ENCODE measurements at places on chromosomes 12 and 14.

DNA sequence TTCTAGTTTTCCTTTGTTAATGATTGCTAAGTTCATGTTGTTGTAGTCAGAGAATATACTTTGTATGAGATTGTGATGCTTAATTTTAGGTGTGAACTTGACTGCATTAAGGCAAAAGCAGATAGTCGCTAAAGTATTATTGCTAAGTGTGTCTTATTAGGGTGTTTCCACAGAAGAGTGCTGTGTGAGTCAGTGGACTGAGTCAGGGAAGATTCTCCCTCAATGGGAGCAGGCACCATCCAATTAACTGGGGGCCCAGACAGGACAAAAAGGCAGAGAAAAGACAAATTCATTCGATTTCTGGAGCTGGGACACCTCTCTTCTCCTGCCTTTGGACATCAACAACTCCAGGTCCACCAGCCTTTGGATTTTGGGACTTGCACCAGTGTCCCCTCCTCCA is 48.5 kb downstream of the BAZ1A start:
- DNase-seq, result no peak

DNA sequence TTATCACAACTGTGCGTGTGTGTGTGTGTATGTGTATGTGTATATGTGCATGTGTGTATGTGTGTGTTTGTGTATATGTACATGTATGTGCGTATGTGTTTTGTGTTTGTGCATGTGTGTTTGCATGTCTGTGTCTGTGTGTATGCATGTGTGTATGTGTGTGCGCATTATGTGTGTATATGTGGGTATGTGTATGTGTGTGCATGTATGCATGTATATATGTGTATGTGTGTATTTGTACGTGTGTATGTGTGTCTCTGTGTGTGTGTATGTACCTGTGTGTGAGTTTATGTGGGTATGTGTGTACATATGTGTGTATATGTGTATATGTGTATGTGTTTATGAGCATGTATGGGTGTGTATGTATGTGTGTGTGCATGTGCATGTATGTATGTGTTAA is 37.6 kb upstream of the PIWIL1 start:
- DNase-seq, result no peak

- DNase-seq, result no peak
Observed at GRCh38 chr14:45135156-45135555, 574 bp upstream of the FANCM start.

DNA sequence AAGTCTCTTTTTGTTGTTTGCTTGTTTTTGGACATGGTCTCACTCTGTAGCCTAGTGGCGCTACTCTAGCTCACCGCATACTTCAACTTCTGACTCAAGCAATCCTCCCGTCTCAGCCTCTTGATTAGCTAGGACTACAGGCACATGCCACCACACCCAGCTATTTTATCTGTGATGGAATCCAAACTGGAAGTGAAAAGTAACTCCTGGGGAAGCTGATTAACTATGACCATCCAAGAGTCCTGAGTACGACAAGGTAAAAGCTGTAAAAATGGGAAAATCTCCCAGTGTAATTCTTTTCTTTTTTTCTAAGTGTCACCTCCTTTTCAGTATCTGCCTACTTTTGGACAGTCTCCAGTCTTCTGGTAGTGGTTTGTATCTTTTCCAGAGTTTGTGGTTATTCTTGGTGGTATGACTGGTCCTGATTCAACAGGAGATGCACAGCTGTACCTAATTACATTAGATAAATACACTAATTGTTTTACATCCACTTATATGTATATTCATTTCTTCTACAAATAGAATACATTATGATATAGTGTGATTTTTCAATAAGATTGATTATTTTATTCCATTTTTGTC is 97.8 kb downstream of the SLC6A15 start:
- no peak for DNase-seq

DNA sequence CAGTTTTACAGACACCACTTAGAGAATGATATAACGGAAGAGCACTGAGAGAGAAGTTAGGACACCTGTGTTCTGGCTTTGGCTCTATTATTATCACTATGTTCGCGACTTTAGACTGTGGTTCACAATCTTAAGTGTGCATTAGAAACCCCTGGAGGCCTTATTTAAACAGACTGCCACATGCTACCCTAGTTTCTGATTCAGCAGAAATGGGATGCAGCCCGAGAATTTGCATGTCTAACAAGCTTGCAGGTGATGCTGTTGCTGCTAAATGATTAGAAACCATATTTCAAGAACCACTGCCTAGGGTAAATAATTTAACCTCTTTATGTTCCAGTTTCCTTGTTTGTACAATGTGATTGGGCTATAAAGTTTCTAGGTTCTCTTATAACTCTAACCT is 3.6 kb upstream of the RAD51AP1 start:
- DNase-seq, result no peak

GRCh38 chr14:95765051-95765450 is 51.1 kb upstream of the TCL1A start:
- no peak for DNase-seq

DNA sequence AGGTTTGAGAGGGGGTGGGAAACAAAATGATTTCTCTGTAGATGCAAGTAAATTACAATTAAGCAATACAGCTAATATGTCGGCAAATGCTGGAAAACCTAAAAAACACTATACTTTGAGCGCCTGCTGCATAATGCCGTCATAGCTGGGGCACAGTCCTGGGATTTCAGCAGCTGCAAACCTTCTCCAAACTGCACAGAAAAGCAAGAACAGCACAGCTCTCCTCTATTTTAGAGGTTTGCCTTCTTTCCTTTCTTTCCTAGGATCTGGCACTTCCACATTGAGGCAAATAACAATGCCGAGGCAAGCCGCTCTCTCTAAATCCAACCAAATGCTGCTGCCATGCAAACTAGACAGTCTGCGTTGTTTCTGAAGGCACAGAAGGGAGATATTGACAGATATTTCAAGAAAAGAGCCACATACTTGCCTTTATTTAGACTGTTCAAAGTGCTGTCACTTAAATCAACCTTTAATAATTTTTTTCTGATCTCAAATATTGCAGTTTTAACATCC is 287.1 kb upstream of the G2E3 start:
- DNase-seq, result no peak

DNA sequence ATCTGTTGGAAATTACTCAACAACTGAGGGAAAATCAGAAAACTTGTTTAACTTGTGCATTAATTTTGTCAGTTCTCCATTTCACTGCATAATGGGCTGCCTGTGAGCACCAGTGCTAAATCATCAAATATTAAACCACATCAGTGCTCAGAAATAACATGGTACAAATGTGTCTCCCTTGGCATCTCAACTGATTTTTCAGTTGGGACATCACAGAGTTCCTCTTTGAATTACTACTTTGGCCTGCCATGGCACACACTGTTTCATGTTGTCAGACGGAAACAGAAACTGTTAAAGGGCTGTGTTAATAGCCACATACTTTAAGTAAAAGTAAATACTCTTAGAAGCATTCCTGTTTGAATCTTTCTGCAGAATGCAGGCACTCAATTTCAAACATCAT is 42.1 kb upstream of the STRN3 start:
- DNase-seq, result no peak

DNA sequence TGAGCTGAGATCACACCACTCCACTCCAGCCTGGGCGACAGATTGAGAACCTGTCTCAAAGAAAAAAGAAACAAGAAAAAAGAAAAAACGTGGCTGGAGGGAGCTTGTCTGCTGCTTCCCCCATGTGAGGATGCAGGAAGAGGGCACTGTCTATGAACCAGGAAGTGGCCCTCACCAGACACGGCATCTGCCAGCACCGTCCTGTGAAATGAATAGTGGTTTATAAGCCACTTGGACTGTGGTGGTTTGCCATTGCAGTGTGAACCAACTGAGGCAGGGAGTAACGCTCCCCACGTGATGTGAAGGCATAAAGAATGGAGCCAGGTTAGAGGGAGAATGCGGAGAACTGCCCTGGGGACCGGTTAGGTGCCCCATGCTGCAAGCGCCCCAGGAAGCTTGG is 4.5 kb upstream of the BRF1 start:
- DNase-seq, result no peak

DNA sequence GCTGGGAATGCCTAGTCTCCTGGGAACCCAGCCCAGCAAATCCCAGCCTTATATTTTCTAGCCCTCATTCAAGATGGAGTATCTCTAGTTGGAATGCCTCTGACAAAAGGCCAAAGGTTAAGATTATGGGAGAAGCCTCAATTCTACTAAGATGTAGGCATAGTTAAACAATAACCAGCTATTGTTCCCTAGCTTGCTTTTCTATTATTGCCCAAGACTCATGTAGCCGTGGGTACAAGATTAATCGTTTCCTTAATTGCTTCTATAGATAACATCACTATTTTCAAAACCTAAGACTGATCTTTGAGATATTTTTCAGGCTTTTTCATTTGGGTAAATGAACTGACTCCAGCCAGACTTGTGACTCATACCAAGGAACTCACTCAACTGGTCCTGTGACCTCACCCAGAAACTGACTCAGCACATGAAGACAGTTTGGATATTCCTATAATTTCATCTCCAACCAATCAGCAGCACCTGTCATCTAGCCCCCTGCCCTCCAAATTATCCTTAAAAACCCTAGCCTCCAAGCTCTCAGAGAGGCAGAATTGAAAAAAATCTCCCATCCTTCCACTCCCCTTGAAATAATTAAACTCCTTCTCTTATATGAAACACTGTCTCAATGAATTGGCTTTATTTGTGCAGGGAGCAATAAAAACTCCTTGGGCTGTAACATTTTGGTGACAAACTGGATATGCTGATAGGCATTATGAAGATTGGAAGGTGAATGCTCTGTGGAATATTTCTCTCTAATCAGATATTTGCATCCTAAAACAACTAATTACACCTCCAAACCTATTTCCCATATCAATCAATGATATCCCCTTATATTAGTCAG is 589.0 kb downstream of the C12orf50 start:
- DNase-seq, result no peak

DNA sequence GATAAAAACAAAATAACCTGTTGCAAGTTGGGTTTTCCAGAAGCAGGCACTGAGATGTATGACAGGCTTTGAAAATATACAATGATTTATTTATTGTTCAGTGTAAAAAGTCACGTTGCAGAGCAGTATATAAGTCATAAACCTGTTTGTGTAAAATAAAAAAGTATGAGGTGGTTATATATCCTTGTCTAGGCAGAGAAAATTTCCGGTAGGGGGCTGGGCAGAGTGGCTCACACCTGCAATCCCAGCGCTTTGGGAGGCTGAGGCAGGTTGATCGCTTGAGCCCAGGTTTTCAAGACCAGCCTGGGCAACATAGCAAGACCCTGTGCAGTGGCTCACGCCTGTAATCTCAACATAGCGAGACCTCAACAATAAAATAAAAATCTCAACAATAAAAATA is 16.2 kb upstream of the PPP1CC start:
- no peak for DNase-seq

GRCh38 chr14:77077040-77077439 is 21.0 kb upstream of the CIPC start:
- peak; percentile 31 for DNase-seq

GRCh38 chr12:85299053-85299452 is 19.0 kb downstream of the ALX1 start:
- no peak for DNase-seq

GRCh38 chr14:73634011-73634833 is 10.6 kb upstream of the DNAL1 start:
- peak; percentile 78 for DNase-seq

GRCh38 chr12:84315926-84316325 is 596.7 kb downstream of the SLC6A15 start:
- DNase-seq, result no peak

GRCh38 chr12:68825569-68826217 is 17.7 kb downstream of the MDM2 start:
- no peak for DNase-seq

DNA sequence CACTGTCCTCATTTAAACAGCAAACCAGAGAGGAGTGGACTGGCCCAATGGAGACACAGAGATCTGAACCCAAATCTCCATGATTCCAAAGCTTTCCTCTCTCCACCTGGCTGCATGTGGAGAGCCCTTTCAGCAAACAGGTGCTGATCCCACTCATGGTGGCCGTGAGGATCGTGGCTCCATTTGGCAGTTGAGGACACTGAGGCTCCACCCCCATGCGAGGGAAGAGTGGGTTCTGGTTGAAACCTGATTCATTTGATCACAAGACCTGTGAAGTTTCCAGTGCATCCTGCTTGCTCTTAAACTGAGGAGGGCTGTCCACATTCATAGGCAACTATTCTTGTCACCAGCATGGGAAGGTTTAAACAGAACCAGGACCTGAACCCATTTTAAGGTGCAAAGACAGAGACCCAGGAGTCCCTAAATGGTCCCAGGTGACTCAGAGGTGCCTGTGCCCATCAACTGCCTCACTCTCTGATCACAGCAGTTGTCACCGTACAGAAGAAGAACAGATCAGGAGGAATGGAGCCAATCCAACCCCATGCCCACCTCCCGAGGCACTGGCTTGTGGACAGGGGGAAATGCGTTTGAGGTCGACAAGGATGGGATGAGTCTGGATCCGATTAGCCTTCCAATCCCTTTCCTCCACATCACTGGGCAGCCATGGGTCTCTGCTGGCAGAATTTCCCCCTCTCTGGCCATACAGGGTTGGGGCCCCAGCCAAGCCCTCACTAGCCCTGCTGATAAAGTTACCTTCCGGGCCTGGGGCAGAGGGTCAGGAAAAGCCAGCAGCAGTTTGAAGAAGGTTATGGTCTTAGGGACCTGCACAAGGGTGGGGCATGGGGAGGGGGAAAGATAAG is 45.5 kb upstream of the BCL11B start:
- DNase-seq, result no peak

GRCh38 chr14:96824283-96824682 is 27.1 kb downstream of the VRK1 start:
- DNase-seq, result no peak

DNA sequence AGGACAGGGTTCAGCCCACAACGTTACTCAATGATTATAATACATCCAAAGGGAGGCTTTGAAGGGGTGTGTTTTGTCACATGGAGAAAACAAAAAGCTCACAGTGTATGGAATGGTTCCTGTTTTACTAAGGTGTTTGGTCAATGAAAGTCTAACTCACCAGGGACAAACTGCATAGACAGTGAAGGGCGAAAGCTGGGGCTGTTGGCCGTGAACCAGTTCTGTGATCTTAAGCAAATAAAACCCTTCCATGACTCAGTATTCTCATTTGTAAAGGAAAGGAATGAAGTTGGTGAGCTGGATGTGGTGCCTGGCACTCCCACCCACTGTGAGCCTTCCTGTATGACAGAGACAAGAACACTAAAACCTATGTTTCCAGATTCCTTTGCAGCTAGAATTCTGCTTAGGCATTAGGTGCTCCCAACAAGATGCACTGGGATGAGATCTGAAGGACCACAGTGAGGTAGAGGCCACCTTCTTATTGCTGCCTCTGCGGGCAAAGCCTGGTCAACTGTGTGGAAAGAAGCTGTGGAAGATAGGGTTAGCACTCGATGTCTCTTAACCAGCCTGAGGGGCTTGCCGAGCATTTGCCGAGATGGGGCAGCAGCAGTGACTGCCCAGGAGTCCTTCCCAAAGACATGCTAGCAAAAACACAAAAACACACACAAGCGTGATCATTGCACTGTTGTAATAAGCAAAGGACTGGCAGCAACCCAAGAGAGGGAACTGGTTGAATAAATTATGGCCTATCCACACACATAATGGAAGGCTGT is 48.5 kb downstream of the VCPKMT start:
- DNase-seq, result no peak

GRCh38 chr14:23556700-23557440 is 799 bp downstream of the THTPA start:
- DNase-seq, result no peak
